Muscle of leg (tissue), 16 donors: ENCODE measurements at places on chromosomes 12 and 14. TPM values are rescaled to one million over a fixed set of nuclear protein-coding genes. Genes with fewer than 3 reads are reported as not detected.

GRCh38 chr12:64884164-64884542, 59.7 kb downstream of the TBC1D30 start:
- DNase-seq, result no peak

- DNase-seq, result no peak
Measured at GRCh38 chr12:2552000-2552756, 242.6 kb upstream of the FKBP4 start.

- DNase-seq, result peak; percentile 49
Measured at GRCh38 chr14:89773151-89773550, 181.4 kb downstream of the EFCAB11 start.

GRCh38 chr14:53900499-53900898, 56.1 kb downstream of the BMP4 start:
- peak; percentile 42 for DNase-seq

GRCh38 chr12:45235087-45236025, 19.5 kb downstream of the ANO6 start:
- peak; percentile 72 for DNase-seq

Gene IFNG-AS1
- total RNA-seq, result 0.31 TPM
